ENCODE measurements at places on chromosomes 4 and X.
A peak's percentile ranks its signal among the peaks of the same experiment; 100 is the strongest.

GRCh38 chr4:1279253-1279652, 10.4 kb upstream of the MAEA start:
- no peak for DNase-seq

DNA sequence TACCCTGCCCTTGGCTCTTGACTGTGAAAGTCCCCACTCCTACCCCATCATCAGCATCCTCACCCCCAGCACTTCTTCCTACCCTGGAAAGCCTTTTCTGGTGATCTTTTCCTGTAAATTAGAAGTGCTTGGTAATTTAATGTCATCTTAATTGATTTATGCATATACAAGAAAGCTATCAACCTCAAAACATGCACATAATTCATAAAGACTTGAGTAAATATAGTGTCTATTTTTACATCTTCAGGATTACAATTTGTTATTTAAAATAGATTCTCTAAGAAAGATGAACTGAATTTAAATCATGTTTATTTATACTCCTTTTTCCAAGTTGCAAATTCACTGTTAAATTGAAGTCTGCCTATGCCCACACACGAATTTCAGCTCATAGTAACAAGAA, 36.0 kb upstream of the EXOC1L start:
- no peak for DNase-seq

DNA sequence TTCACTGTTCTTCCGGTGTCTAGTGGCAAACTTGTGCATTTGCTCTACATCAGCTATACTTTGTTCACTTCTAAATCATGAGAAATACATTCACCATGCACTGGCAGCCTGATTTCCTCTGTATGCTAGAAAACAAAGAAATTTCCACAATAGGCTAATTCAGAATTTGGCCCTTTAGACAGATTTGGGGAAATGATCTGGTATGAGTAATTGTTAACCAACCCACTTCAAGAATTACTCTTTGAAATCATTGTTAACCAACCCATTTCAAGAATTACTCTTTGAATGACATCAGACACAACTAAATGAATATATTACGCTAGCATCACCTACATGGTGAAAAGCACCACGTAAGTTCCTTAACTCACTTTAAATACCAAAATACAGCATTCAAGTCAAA, 14.6 kb downstream of the APBB2 start:
- no peak for DNase-seq

DNA sequence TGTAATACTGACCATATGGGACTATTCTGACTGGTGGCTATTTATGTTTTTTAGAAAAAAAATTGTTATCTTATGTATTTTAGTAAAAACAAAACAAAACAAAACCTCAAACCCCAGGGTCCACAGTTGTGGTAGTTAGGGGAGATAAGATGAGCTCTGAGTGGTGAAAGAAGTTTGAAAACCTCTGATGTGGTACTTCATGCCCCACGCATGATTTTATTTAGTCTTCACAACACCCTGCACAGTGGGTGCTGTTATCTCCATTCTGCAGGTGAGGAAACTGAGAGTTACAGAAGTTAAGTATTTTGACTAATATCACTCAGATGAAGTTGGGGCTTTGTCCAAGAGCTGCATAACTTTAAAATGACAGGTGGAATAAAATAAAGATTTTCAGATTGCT, 230.6 kb upstream of the TRPC5 start:
- DNase-seq: no peak

DNA sequence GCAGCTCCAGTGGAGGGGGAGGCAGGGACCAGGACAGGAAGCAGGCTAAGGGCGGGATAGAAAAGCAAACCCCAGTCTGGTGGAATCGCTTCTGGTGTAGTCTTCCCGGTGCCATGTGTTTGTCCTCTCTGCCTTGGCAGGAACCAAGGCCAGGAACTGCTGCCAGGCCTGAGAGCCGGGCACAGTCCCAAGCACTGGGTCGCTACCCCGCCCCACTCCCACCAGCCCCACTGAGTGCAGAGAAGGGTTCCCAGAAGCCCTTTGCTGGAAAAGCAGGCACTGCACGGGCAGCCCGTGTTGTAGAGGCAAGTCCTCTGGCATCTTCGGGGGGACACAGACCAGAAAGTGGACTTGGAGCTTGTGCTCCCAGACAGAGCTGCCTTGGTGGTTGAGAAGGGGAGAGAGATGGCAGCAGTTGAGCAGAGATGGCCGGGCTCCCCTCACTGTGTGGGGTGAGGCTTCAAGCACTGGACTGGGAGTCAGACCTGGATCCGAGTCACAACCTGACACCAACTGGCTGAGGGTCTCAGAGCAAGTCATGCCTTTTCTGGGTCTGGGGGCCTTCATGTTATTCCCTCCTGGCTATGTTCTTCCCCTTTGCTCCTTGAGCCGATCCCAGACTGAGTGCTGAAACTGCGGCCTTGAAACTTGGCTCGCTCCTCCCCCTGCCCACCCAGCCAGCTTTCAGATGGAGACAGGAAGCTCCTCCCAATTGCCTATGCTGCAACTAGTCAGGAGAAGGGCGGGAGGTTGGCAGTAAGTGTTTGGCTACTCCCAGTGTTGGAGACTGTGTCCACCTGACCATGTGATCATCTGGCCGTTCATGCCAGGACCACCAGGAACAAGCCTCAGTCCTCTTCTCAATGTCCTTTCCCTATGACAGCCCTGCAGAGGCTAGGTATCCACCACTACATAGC, 59.7 kb upstream of the MTM1 start:
- no peak for DNase-seq

- no peak for DNase-seq
These were observed 75.0 kb downstream of the TBC1D9 start for GRCh38 chr4:140681201-140681600.

DNA sequence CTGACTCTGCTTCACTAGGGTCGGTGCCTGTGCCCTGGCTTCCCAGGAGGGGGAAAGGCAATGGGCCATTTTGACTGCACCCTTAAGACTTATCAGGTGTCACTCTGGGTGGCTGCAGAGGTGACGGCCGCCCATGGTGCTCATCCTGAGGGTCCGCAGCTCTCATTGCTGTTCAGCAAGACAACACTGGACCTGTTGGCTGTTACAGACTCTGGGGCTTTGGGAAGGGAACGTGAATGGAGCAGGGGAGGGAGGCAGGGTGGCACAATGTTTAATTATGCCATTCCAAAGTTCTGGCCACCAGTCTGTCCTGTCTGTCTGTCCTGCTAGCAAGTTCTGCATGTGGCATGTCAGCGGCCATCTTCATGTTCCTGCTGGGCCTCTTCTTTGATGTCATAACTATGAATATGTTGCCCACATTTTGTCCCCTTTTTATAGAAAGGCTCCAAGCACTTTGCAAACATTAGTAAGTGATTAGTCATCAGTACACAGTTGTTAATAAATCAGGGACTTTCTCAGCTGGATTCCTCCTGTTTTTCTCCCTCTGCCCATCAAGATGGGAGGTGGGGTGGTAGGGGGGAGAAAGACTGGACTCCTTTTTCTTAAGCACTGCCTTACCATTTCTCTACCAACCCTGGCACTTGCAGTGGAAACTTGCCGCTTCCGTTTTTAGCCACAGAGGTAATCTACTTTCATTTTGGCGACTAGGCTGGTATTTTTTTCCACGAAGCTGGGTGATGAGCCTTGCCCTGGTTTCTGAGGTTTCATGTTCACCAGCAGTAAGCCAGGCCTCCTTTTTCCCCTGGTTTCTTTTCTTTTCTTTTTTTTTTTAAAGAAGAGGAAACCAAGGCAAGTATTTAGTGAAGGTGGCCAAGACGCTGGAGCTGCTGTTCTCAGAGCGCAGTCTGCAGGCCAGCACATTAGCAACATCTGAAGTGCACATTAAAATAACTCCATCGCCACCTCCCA, 88.6 kb upstream of the TRIM2 start:
- DNase-seq: peak; percentile 80

GRCh38 chrX:1521459-1521956, 15.5 kb downstream of the P2RY8 start:
- DNase-seq: peak; percentile 99

- no peak for DNase-seq
These were observed 92.5 kb downstream of the RASL11B start for GRCh38 chr4:52954560-52955170.

- peak; percentile 91 for DNase-seq
These were observed 1.4 kb upstream of the CEP135 start for GRCh38 chr4:55947254-55947882.

DNA sequence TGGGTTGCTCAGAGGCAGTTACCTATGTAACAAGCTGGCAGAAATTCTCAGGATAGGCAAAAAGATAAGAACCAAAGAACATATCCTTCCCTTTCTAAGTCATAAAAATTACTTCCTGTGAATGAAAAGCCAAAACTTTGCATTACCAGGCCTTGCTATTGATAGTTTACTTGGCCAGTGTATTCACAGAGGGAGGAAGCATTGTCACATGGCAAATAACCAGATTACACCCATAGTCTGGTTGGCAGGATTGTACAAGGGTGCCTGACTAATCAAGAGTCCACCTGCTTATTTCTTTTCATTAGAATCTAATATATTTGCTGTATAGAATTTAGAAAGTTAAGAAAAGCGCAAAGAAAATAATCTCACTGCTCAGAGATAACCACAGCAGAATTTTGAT, 14.1 kb downstream of the XIAP start:
- DNase-seq: no peak

DNA sequence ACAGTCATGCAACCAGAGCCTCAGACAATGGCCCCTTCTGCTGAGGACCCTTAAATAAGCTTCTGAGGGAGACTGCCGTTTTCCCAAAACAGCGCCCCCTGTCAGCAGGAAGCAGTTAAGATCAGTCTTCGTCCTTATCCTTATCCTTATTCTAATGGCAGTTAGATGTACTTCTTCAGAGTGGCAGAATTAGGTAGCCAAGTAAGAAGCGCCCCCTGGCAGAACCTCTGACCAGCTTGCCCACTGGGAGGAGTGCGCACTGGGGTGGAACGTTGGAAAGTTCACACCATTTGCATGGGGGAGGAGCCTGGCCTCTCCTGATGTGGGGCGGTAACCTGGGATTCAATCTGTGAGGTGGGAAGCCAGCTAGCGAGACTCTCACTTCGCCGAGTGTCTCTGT, 133.6 kb upstream of the QRFPR start:
- no peak for DNase-seq

DNA sequence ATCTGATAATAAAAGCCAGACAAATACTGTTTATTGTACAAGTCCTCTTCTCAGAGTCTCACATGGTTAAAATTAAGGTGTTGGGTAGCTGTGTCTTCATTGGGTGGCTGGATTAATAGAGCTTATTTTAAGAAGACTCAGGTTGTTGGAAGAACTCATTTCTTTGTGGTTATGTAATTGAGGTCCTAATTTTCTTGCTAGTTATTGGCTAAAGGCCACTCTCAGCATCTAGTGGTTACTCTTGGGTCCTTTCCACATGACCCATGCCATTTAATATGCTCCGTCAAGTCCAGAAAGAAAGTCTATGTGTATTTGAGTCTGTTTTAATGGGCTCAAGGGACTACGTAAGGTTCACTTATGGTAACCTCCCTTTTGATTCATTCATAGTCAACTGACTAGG, 1668.6 kb upstream of the AGA start:
- DNase-seq: no peak

- DNase-seq: no peak
These were observed 89.4 kb upstream of the NPY2R start for GRCh38 chr4:155119006-155119405.

DNA sequence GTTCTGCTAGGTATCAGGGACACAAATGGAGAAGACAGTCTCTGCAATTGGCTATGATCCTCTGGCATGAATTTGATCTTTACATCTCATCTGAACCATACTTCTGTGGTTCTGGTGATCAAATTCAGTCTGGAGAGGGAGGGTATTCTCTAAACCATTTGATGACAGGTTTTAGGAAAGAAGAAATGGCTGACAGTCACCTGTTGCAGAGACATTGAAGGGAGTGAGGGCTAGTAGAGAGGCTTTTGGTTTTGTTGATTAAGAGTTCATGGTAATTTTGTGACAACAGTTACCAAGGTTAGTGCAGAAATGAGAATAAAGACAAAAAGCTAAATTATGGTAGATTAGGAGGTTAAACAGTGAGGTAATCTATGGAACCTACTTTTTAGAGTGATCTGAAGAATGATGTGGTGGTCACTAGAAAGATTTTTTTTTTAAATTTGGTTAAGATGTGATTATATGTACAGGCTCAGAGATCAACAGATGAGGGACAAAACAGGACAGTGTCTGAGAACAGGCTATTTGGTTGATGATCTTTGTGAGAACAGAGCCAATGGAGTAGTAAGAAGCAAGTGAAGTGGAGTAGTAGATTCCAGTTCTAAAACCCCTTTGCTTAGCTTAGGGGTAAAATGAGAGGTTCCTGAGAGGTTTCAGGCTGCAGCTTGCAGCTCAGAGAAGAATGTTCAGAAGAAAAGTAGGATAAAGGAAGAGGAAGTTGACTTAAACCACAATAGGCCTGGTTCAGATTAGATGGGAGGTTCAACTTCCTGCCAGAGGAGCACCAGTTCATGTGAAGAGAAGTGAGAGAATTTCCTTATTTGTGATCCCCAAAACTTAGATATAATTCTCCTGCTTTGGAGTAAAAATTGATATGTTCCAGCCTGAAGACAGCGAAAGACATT, 34.7 kb downstream of the VSIG4 start:
- DNase-seq: peak; percentile 48

DNA sequence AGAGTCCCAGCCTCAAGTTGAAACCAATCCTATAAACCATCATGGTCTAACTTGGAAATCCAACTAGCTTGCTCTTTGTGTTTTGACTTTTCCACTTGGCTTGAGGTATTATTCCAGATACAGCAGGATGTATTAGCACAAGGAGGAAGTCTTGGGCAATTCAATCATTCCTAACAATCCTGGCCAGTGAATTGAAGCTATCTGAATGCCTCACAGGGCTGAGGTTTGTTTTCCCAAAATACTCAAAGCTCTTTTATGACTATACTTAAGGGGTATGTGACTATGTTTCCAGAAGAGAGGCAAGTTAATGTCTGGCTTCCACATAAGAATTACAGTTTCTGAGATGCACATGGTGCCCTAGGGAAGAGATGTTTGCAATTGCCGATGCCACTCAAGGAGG, 66.8 kb upstream of the SH3RF1 start:
- DNase-seq: no peak

DNA sequence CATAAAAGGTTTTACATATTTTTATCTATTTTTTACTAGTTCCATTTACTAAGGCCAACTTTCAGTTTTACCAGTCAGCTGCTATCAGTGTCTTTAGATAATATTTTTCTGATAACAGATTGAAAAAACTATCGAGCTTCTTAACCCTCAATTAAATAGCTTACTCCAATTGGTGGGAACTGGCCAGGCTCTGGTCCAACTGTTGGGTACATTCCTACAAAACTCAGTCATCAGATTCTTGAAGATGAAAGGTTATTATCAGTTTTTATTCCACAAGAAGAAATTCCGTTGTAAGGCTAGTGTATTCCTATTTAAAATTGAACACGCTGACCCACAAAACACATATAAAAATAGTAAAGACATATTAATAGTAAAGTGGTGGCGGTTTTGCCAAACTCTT, 346.2 kb downstream of the MAPK10 start:
- DNase-seq: no peak
